Mesenteric fat pad (tissue), 1 donor: ENCODE measurements at places on chromosomes 3 and 15.
A peak's percentile ranks its signal among the peaks of the same experiment; 100 is the strongest.

DNA sequence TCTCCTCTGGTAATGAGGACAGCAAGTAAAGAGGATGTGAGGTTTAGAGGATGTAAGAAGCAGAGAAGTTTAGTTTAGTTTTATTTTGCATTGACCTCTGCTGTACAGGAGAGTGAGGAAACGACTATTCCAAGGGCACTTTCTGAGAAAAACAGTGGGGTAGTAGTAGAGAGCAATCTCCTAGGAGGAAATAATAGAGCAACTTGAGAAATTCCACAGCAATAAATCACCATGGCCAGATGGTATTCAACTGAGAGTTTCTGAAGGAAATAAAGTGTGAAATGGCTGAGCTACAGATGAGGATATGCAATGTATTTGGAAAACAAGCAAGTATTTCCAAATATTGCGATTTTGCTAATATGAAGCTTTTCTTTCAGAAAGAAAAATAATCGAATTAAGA is 118.9 kb downstream of the DPH6 start:
- no peak for DNase-seq

GRCh38 chr15:38076786-38077185 is 142.3 kb downstream of the TMCO5A start:
- DNase-seq, result no peak

DNA sequence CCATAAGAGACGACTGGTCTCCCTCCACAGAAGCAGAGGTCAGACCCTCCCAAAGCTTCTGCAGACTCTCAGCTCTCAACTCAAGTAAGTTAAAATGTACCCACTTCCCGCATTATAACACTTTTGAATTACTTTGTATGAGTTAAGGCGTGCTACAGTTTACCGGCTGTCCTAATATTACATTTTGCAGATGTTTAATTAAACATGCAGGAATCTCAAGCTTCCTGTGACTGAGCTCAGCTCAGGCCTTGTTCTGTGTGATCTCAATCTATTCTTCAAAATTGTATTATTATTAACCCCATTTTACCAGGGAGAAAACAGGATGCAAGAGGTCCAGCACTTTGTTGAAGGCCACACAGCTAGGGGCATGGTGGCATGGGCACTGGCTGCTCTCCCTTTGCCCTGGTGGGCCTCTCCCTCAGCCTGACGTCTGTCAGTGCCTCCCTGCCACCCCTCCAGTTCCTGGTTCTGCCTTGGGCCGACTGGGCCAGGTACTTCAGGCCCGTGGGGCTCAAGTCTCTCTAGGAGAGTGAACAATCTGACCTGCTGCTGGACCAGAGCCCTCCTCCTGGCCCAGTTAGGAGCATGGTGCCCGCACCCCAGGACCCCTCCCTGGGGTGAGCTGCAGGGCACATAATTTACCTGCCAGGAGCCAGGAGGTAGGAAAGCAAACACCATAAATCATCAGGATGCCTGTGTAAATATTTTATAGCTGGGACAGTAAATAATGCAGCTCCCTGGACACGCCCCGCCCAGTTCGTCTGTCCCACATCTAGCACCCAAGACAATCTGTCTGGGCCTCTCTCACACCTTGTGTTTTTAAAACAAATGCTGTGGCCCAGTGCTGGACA is 14.9 kb upstream of the RFT1 start:
- DNase-seq, result no peak

DNA sequence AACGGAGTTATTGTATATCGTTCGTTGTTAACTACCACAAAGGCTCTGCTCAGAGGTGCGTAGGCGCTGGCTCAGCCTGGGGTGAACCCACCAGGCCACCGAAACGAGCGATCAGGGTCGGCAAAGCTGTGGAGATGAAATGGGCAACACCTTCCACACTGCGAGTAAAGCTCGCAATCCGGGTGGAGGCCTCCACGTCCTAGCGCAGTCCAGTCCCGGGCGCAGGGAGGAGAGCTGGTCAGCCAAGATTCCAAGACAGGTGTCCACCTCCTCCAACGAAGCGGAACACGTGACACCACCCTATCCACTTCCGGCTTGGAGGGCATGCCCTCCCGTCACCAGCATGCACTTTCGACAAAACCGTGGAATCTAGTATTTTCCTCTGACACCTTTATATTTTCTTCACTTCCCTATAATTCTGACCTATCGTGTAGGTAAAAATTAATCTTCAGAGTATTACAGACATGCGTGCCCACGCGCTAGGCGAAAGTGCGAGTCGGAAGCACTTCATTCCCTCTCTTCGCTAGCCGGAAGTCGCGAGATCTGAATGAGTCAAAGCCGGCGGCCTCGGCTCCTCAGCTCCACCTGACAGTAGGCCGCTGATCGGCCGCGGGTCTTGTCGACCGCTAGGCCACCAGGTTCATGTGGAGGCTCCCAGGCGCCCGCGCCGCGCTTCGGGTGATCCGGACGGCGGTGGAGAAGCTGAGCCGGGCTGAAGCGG is at the start of gene PDE12:
TSS of gene PDE12 (plus strand) at position 537 of the 721 bp plus-strand sequence. CDS start at position 643, 106 bp downstream.
- DNase-seq, result peak; percentile 95

- DNase-seq, result no peak
These were observed 511 bp upstream of the RARB start for GRCh38 chr3:25427563-25427941.

DNA sequence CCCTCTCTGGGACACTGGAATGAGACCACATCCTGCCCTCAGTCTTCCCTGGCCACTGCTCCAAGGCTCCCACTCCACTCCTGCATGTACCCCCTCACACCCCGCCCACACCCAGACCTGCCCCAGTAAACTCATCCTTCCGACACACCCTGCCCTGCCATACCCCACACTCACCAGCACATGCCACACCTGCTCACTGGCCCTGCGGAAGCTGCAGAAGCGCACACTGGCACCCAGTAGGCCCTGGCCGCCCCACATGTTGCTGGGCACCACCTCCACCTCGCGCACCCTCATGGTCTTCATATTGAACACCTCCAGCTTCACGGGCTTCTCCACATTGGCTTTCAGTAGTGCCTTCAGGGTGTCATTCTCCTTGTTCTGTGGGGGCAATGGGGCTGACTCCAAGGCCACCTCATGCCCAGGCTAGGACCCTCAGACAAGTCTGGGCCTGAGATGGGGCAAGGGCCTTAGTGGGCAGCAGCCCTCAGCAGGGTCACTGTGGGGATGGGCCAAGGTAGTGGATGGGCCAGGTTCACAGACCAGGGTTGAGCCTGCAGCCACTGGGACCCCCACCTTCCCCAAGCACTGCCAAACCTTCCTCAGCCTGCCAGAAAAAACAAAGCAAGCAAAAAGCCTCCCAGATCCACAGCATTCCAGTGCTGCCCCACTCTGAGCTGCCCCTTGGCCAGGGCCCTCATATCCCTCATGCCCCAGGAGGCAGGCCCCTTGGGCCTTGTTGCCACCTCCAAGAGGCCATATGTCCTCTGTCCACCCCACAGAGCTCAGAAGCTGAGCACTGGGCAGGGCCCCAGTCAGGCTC is 4.7 kb downstream of the GORASP1 start:
- no peak for DNase-seq

DNA sequence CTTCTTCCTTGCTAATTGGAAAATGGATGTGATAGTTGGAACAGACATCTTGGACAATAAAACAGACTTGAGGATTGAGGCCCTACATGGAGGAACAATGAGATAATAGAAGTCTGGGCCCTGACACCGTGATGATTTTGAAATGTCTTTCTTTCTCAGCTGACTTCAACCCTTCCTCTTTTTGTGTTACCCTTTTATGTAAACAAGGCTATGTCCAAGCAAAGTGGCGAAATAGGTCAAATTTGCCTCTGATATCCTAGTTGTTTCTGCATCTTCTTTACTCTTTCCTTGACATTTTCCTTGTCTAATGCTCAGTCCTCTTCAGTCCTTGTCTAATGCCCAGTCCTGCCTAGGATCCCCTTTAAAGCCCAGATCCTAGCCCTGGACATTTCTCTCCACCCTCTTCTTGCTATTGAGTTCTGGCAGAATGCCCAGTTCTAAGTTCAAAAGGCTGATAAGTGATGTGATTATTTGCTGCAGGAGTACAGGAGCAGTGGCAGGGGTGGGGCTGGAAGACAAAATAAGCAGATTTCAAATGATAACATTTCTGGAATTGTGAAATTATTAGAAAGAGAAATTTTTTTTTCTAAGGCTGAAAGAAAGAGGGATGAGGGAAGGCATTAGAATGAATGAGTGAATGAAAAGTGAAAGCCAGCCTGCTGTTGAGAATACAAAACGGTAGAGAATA is 6.5 kb upstream of the VPS8 start:
- no peak for DNase-seq

DNA sequence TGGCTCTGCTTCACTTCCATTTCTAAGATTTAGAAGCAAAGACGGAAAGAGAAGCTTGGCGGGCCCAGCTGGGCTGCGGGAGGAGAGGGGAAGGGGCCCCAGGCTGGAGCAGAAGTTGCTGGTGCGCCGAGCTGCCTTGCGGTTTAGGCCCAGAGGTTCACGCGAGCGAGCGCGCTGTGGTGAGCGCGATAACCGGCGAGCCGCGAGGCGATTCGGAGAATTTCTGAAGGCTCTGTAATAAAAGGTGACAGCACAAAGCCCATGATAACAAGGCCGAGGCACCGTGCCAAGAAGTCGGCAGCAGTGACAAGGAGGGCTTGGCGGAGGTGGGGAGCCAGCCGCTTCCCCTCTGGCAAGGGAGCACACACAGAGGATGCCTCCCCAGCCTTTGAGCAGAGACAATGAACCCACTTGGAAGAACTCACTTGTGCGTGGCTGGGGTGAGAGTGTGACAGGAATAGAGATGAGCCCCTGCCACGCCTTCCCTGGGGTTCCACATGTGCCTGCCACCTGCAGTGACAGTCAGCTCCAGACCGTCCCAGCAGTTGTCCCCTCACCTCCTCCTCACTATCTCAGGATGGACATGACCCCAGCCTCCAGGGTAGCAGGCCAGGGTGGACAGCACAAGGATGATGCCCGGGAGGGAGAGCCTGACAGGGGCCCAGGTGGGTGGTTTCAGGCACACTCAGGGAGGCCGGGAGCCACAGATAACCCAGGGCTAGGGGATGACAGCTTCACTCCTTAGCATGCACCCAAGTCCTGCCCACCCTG is 315.2 kb downstream of the UACA start:
- no peak for DNase-seq
